Mucosa of gallbladder (tissue), 1 donor: ENCODE measurements at places on chromosomes 12 and 14. TPM values are rescaled to one million over a fixed set of nuclear protein-coding genes. Genes with fewer than 3 reads are reported as not detected.

- no peak for DNase-seq
Observed at GRCh38 chr14:51335961-51336723, 96.1 kb downstream of the TMX1 start.

DNA sequence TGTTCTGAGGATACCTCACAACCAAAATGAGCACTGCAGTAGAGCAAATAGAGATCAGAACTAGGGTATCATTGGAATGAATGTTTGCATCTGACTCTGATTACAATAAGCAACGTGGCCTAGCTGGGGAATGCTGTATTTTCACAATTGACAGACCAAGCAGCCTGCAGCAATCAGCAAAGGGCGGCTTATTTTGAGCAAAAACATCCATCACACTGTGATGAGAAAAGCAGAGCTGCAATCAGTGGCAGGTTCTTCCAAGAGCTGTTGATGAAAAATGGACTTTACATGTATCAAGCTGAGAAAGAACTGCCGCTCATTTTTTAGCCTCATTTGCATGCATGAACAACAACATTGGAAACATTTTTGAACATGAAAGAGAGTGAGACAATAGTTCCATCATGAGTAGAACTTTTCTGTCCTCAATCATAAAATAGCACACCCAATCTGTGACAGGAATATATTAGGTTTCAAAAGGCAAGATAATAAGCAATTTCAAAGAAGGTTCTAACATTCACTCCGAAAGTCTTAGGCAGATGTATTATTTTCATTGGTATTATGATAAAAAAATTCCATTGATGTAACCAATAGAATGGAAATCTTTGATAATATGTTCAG, 249.7 kb upstream of the FBXO33 start:
- DNase-seq: no peak

- DNase-seq: no peak
Observed at GRCh38 chr12:112881602-112882001, 25.2 kb upstream of the OAS1 start.

- DNase-seq: no peak
Observed at GRCh38 chr14:54549862-54550261, 17.1 kb upstream of the SAMD4A start.

DNA sequence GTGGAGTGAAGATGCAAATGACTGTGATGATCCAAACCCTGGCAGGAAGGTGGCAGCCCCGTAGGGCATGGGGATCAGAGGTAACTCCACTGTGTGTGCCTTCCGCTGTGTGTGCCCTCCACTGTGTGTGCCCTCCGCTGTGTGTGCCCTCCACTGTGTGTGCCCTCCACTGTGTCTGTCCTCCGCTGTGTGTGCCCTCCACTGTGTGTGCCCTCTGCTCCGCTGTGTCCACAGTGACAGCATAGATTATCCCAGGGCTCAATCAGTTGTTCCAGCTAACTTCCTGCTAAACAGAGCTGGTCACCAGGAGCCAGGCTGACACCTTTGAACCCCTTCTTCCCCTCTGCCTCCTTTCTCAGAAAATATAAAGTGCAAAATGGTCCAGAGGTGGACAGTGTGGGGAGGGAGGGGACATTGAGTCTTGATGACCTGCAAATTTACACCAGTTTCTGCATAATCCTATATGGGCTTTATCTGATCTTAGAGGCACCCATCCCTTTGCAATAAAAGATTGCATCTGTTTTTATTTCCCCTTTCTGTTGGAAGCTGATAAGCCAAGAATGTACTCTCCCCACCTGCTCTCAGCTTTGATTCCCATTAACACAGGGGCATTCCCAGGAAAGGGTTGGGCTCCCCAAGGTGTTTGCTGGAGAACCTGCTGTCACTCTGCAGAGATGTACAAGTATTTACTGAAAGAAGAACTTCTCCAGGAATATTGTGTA, 21.6 kb upstream of the HNF1A start:
- no peak for DNase-seq

GRCh38 chr12:117313926-117314325, 47.5 kb downstream of the NOS1 start:
- no peak for DNase-seq

DNA sequence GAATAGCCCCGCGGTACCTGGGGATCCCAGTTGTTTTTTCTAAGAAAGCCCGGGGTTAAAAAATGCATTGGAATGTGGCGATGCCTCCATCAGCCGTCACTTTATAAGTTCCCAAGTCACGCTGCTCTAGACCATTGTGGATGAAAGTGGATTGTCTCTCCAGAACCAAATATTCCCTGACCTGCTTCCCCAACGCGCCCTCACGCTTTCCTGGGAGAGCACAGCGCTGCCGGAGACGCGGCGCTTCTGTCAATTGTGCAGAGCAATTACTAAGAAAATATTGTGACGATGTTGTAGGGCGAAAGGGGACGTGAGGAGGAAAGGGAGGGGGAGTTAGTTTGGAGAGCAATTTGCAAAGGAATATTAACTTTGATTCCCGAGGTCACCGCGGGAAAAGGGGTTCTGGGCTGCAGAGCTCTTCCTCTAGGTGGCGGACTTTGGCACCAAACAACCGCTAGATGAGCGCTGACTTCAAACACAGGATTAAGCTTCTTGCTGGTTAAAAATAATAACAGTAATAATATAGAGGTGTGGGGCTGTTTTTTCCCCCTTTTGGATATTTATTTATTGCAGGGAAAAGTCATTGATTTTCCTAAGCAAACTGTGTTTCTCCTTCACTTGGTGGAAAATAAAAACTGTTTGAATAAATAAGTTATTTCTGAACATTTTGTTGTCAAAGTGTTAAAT, 9.6 kb upstream of the FOXG1 start:
- no peak for DNase-seq

DNA sequence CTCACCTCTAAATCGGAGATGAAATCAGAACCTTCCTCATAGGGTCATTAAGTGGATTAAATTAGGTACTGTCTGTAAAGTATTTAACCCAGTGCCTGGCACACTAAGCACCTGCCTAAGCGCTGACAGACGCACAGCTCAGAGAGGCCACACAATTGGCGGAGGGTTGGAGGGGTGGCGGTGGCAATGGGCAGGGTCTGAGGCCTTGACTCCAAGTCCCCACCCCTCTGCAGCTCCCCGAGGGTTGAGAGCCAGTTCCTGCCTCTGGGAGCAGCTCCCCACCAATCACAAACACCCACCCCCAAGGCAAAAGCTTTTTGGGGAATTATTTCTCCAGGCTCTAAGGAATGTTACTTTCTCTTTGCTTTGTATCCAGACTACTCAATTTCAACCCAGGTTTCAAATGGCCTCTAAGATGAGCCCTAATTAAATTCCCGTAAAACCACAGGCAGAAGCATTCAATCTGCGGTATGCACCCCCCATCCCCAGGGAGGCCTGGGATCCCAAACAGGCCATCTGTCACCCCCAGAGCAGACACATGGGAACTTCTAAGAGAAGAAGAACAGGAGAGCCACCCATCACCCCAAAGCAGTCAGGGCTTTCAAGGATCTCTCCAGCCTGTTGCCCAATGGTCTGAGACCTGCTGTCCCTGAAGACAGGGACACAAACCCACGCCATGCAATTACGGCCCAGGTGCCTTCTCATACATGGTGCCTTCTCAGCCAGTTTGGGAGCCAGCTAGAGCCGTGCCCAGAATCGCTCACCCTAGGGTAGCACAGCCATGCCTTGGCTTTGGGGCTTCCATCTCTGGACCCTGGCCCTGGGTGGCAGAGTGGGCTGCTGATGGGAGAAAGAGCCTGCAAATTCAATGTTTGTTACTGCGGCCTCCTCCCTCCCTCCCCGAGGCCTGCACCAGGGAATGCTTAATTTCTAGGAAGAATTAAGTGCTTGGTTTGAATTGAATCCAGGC, 66.1 kb downstream of the CHGA start:
- no peak for DNase-seq

The OGFOD2 gene
- total RNA-seq: 32.5 TPM

The POLR3B gene
- total RNA-seq: 8.9 TPM

The SIRT4 gene
- 3.8 TPM for total RNA-seq

The SYCP3 gene
- 0.32 TPM for total RNA-seq

The KRT85 gene
- total RNA-seq: not detected

The KRT73 gene
- not detected for total RNA-seq

The CIDEB gene
- 25.6 TPM for total RNA-seq

The CRIP1 gene
- 35.7 TPM for total RNA-seq

The HOXC12 gene
- total RNA-seq: not detected
